Muscle of back (tissue), 13 donors: ENCODE measurements at places on chromosomes 6 and 20. TPM values are rescaled to one million over a fixed set of nuclear protein-coding genes. Genes with fewer than 3 reads are reported as not detected.

The LRFN2 gene
- polyA plus RNA-seq = not detected

The TREM2 gene
- 0.46 TPM for polyA plus RNA-seq

The CPXM1 gene
- polyA plus RNA-seq = 54.0 TPM

DNA sequence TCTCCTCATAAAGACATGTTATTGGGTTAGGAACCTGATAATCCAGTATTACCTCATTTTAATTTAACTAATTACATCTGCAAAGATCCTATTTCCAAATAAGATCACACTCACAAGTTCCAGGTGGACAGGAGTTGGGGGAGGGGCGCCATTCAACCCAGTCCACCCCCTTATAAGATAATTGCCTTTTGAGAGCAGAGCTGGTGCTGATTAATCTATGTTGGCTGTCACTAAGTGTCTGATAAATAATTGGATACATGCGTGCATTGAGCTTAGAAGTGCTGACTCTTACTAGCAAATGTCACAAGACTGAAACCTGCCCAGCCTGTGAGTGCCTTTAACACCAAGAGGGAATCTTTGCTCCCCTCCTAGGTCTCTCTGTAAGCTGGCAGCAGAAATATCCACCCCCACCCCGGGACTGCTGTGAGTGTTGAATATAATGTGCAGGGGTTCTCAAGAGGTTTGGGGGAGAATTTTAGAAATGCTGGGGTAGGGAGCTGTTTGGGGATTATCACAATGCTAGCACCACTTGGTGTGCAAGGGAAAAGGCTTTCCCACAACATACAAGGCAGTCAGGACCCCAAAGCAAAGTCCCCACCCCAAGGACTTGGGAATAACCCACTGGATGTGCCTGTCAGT is 87.5 kb downstream of the ANKRD60 start:
- no peak for DNase-seq

DNA sequence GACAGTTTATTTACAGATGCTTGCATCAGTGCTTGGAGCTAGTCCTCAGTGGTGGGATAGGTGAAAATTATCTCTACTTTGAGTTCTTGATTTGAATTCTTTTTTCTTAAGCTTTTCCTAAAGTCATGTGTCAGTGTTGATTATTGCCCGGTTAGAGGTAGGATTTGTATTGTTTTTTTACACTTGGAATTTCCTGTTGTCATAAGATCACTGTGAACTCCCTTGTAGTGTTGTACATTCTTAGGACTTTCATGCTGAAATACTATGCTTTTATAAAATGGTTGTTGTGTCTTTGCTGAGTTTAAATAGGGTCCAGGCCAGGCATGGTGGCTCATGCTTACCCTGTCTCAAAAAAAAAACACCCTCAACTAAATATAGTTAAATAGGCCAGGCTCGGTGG is 20.3 kb downstream of the ASXL1 start:
- no peak for DNase-seq
